ENCODE measurements at places on chromosomes 11 and 22.

GRCh38 chr11:102709201-102709945 is 3.8 kb upstream of the MMP27 start:
- DNase-seq = peak; percentile 45

DNA sequence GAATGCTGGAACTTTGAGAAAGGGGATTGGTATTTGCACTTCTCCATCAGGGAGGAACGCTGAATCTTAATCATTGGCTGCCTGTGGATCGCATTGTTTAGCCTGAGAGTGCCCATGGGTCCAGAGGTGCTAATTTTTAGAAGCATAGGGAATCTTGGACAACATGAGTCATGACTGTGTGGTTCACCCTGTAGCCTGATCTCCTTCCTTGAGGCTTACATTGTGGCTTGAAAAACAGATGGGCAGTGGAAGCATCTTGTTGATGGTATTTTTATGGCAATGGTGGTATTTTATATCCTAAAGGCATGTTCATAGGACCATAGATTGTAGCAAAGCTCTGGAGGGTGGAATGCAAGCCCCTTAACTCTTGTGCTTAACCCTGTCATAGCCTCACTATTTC is 99.2 kb upstream of the DBX1 start:
- DNase-seq = no peak

- no peak for DNase-seq
Observed at GRCh38 chr11:75277991-75278790, 37.6 kb downstream of the TPBGL start.

DNA sequence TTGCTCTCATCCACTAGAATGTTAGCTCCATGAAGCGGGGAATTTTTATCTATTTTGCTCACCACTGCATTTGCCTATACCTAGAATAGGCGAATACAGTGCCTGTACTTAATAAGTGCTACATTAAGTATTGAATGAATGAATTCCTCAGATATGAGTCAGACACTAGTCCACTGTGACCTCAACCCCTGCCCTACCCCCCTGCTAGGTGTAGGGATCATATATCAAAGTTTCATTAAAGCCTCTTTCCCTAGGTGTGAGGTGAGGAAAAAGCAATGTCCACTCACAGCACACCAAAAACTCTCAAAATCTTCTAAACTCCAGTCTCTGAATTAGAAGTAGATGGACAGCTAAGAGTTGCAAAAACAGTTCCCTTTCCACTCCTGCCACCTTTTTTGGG is 9.8 kb upstream of the PSMA1 start:
- no peak for DNase-seq

GRCh38 chr11:66345316-66345649 is 379 bp upstream of the BRMS1 start:
- DNase-seq = no peak
